ENCODE measurements at places on chromosomes 12 and 14. TPM values are rescaled to one million over a fixed set of nuclear protein-coding genes. Genes with fewer than 3 reads are reported as not detected.
A peak's percentile ranks its signal among the peaks of the same experiment; 100 is the strongest.

DNA sequence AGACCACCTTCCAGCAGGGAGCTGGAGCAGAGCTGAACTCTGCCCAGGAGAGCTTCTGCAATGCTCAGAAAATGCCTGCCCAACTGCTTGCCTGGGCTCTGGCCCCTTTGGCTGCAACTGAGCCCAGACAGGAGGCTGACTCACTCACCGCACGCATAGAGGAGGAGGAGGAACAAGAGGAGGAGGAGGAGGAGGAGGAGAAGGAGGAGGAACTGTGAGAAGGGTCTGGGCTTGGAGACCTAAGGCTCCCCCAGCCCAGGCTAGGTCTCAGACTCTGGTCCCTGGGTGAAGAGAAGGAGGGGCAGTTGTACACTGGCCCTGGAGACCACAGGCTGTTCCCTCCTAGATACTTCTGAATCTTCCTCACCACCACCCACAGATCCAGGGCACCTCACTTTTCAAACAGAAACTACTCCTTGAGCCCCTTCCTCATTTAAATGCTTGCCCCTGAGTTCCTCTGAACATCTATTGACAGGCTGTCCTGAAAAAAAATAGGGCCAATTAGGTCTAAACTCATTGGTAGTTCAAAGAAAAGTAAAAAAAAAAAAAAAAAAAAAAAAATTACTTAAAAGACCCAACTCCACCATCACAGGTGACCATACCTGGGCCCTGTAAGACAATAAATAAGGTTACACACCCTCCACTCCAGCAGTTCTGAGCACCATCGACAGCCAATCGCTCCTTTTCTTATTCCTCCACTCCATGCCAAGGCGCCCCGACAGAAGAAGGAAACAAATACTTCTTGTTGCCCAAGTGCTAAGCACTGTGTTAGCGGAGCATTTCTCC lies 674 bp downstream of the VDR start:
- DNase-seq = no peak

DNA sequence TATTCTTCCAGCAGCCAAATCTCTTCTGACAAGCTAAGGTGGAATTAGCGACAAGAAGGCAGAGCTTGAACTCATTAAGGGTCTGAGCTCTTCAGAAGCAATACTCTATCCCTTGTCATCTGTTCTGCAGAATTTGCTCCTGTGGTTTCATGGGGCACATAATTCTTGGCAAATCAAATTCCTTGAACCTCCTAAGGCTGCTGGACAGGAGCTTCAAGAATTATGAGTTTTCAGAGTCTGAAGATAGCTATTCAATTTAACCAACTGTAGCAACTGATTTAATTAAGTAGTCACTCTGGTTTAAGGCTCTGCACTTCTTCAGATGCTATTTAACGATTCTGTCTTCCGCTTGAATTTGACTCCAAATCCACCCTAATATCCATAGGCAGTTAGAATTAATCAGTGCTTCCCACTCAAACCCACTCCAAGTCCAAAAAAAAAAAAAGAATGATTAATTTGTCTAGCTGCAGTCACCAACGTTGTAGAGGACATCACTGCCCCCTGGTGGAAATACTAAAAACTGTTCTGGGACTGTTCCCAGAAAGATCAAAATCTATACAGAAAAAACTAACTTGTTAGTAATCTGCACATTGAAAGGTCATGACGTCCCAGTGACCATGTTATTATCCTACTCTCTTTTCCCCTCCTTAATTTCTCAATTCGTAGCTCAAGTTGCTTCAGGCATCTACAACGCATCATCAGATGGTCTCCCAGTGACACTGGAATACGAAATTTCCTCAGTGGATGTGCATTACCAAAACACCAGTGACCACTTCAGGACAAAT lies 169.9 kb downstream of the KIF21A start:
- DNase-seq = peak; percentile 56

DNA sequence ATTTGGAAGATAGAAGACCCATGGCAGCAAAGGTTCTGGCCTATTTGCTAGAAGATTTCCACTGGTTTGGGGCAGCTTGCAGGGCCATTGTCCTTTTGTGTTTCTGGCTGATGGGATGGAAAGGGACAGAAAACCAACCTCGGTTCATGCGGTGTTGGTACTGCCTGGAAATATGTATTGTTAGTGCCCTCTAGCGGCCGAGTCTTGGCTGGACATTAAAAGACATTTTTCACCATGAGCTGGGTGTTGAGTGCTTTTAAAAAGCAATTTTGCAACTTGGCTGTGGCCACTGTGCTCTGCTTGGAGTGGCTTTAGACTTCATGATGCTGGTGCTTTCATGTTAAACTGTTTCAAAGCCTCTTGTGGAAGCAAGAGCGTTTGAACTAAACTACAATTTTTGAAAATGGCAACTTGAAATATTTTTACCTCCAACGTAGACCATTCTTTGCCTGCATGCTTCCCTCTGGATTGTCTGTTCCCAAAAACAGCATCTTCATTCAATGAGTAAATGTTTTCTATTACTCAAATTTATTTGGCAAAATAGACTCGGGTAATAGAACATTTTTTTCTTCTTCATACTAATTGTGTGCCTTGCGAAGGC lies 102.7 kb upstream of the TBX5 start:
- DNase-seq = peak; percentile 71

DNA sequence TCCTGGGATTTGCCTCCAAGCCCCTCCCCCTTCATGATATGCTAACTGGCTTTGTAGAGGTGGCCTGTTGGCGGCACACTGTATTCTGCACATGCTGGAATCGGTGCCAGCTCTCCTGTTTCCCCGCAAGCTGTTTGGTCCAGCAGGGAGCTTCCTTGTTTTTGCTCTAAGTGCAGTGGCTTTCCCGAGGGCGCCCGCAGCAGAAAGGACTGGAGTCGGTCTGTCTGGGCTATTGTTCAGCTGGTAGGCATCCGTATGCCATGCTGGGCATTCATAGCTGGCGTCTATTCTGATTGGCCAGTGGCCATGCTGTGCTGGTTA lies 88.9 kb upstream of the MED13L start:
- no peak for DNase-seq

DNA sequence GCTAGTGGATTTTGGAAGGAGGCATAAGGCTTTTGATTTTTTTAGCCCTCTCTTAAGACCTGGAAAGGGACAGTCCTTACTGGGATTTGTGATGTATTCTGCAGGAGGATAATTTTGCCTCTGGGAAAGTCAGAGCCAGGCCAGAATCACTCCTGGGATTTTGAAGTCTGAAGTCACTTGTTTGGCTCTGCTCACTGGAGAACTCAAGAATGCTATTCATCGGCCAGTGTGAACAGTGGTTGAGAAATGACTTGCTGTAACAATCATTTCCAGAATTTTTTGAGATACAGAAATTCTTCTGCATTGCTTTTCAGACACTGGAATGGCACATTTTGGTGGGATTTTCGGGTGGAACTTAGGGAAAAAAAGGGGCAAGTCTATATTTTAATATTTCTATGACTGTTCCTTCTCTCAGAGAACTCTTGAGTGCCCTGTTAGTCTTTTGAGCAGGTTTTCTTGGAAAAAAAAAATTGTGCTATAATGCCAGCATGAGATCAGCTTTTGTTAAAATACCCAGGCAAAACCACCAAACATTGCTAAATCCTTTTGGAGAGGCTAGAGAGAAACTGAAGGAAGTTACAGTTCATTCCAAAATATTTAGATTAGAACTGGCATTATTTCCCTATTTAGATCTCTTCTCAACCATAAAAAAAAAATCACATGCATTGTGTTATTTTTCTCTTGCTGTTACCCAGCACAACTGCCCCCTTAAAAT lies 26.1 kb upstream of the BHLHE41 start:
- peak; percentile 40 for DNase-seq

- DNase-seq = peak; percentile 39
These were observed 82.9 kb upstream of the RIN3 start for GRCh38 chr14:92430686-92431085.

DNA sequence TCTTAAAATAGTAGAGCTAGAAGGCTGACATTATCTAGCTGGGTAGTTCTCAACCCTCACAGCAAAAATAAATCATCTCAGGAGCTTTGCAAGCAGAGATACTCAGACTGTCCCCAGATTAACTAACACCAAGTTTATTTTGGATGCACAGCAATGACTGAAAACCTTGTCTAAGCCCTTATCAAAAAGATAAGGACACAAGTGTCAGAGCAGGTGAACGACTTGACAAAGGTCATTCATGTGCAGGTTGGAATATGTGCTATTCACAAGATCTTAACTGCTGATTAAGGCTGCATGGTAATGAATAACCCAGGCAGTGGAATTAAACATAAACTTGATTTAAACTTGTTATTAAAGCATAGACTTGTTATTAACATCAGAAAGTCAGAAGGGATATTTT lies 246.6 kb downstream of the BTG1 start:
- no peak for DNase-seq

DNA sequence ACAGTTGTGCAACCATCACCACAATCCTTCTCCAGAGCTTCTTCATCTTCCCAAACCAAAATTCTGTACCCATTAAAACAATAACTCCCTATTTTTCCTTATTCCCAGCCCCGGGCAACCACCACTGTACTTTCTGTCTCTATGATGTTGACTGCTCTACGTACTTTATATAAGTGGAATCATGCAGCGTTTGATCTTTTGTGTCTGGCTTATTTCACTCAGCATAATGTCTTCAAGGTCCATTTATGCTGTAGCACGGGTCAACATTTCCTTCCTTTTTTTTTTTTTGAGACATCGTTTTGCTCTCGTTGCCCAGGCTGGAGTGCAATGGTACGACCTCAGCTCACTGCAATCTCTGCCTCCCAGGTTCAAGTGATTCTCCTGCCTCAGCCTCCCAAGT lies 162.7 kb upstream of the GSC start:
- no peak for DNase-seq

- no peak for DNase-seq
These were observed 78.7 kb upstream of the HIF1A start for GRCh38 chr14:61616524-61617185.

GRCh38 chr14:61911574-61911973 lies 149.4 kb downstream of the SNAPC1 start:
- DNase-seq = no peak

- DNase-seq = no peak
These were observed 59.5 kb downstream of the SCARB1 start for GRCh38 chr12:124804011-124804621.

DNA sequence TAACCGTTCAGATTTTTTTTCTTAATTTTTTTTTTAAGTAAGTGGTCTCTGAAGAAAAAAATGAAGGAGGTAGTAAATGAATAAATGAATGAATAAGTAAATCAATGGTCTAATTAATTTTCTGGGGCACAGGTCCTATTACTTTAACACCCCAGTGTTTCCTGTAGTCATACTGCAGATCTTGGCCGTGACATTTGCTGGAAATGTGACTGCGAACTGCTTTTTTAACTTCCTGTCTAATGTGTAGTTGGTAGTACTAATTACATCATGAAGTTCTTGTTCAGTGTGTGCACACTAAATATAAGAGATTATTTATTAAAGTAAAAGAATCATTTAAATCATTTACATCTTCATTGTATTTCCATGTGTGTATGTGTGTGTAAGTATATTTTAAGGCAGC lies 45.4 kb downstream of the AEBP2 start:
- no peak for DNase-seq

- no peak for DNase-seq
These were observed 35.2 kb upstream of the FAM181A start for GRCh38 chr14:93891756-93892504.

- peak; percentile 71 for DNase-seq
These were observed 69.2 kb upstream of the MED13L start for GRCh38 chr12:116346741-116347140.

Gene CCND2
- 102 TPM for polyA plus RNA-seq

Gene EXD2
- 17.0 TPM for polyA plus RNA-seq

Gene AHNAK2
- 4.1 TPM for polyA plus RNA-seq

Gene DPY19L2
- polyA plus RNA-seq = 14.1 TPM

Gene FOXG1
- polyA plus RNA-seq = not detected

Gene IAPP
- polyA plus RNA-seq = not detected

Gene CNTN1
- 12.8 TPM for polyA plus RNA-seq

Data from muscle of back (tissue), 13 donors.